Activated CD4-positive, alpha-beta T cell treated with anti-CD3 and anti-CD28 coated beads for 36 hours (primary cell): ENCODE measurements at places on chromosomes 4 and X.

- DNase-seq, result no peak
Observed at GRCh38 chr4:152972821-152973628, 36.9 kb downstream of the FHDC1 start.

GRCh38 chr4:41346306-41347061, 89.8 kb downstream of the UCHL1 start:
- no peak for DNase-seq

DNA sequence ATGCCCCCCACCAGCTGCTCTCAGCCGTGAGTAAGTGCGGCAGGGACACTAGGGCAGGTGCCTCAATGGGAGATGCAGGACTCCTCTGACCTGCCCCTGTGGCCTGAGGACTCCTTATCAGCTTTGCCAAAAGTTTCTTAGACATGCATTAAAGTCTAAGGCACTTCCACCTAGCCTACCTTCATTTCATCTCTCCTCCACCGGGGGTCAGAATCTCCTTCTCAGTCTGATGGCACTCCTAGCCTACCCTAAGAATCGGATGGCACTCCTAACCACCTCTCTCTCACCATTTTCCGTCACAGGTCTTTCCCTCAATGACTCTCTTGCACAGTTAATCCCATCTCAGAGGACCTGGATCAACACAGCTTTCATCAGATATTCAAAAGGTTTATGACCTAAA, 85.9 kb downstream of the OTC start:
- DNase-seq, result peak; percentile 3

GRCh38 chr4:4831825-4832224, 27.6 kb upstream of the MSX1 start:
- no peak for DNase-seq

- no peak for DNase-seq
Observed at GRCh38 chr4:182264139-182264752, 21.0 kb downstream of the TENM3 start.

DNA sequence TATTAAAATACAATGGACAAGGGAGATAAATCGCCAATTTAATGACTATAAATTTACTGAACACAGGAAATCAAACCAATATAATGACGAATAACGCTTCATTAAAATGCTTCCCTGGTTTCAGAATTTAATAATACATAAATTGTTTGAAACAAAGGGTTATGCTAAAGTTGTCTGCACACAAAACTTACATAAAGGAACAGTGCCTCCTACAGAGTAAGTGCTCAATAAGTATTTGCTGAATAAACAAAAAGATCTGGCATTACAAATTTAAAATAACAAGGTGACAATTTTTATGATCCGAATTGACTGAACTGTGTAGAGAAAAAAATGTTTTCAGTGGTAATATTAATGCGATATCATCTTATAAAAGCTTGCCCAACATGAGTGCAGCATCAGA, 69.6 kb downstream of the NOCT start:
- DNase-seq, result no peak
